ENCODE measurements at places on chromosomes 1 and 21.
A peak's percentile ranks its signal among the peaks of the same experiment; 100 is the strongest.

DNA sequence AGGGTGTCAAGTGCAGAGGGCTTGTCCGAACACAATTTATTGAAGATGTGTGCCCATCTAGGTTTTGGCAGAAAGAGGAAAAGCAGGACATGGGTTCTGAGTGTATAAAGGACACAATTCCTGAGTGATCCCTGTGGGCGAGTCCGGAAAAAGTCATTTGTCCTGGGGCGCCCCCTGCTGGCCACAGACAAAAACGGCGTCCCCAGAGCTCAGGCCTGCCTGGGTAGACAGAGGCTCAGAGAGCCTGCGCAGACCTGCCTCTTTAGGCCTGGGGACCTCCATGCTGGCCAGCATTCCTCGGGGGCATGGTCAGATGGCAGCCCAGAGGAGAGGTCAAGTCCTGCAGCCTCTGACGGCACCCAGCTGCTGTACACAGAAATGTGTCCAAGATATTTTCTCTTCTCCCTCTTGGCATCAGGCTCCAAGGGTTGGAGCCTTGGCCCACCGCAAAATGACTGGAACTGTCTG lies 65.5 kb upstream of the LRP8 start:
- peak; percentile 60 for DNase-seq

DNA sequence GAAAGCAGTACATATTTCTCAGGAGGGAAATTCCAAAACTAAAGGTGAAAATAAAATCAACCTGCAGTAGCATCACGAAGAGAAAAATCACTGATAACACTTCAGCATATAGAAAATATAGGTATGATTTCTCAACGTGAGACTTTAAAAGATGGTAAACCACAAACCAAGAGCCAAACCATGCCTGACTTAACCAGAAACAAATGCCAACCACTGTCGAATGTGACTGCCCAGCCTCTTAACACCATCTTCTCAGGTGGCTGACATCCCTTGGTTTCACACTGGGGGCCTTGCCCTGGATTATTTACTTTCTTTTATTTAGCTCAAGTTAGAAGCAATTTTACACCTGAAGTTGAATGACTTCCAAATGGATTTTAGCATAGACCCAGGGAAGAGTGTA lies 10.1 kb downstream of the HMGCS2 start:
- no peak for DNase-seq

- no peak for DNase-seq
Observed at GRCh38 chr1:115463347-115463746, 125.3 kb upstream of the NGF start.

GRCh38 chr1:65694933-65695332 lies 97.8 kb upstream of the PDE4B start:
- DNase-seq = no peak

DNA sequence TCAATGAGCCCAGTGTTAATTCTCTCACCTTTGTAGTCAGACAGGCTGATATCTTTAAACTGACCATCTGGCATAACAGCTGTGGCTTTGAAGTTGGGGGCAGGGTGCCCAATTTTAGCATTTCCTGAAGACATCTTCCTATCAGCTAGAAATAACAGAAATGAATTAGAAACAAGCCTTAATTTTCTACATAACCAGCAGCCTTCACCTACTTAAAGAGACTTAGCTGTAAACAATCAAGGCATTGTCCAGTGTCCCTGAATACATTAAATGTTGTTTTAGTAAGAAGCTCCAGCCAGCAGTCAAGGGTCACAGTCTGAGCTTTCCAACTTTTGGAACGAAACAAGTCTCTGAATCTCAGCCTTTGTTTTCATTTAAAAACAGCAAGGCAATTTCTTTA lies 2.8 kb downstream of the PRDX1 start:
- no peak for DNase-seq

DNA sequence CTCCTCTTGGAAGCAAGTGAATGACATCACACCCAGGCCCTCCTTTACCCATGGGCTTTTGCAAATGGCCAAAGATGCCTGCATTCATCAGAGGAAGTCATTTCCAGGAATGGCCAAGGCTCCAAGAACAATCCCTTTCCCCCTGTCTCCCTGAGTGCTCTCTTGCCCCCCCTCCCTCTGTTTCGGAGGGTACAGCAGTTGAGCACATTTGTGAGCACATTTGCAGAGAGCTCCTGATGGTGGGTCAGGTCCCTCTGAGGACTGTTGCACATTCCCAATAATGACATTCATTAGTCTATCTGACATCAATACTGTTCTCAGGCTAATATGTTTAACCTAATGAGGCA lies 113.4 kb downstream of the MATN1 start:
- no peak for DNase-seq

DNA sequence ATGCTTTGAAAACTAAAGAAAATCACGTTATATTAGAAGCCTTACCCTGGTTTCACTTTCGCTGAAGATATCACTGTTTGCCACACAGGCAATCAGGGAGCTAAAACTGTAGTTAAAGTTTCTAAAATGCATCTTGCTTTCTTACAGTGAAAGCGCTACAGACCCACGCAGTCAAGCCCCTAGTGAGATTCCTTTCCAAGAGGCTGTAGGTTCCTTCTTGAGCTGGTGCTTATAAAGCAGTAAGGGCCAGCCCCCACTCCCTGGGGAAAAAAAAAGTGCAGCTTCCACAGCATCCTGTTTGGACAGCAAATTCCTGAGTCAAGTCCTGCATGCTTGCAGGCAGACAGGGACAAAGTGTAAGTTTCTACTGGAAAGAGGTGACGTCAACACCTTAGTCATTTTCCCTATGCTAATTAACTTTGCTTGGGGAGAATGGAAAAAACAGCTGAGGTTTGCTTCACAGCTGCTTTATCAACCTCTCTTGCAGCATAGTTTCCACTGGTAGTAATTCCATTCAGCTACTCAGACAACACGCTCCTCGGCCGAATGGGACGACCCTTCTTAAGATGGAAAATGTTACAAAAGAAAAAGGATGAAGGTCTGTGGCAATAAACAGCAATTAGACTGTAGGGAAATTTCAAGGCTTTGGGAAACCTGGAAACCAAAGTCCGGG lies 14.7 kb upstream of the KCNE1 start:
- DNase-seq = peak; percentile 100

GRCh38 chr1:74486036-74486435 lies 26.4 kb downstream of the LRRC53 start:
- no peak for DNase-seq

DNA sequence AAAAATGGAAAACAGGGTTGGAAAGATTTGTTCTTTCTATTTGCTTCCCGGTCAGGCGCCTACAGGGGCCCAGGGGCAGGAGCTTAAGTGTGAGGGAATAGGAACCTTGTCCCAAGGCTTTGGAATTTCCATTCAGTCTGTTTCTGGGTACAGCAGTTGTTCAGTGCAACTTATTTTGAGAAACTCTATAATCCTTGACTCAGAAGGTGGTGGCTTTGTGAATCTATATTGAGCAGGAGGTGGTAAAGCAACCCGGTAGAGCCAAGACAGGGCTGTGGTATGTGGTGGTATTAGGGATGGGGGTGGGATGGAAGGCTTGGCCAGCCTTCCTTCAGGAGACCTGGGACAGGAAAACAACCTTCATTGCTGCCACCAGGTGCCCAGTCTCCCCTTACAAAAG lies 20.0 kb downstream of the GJA5 start:
- no peak for DNase-seq

DNA sequence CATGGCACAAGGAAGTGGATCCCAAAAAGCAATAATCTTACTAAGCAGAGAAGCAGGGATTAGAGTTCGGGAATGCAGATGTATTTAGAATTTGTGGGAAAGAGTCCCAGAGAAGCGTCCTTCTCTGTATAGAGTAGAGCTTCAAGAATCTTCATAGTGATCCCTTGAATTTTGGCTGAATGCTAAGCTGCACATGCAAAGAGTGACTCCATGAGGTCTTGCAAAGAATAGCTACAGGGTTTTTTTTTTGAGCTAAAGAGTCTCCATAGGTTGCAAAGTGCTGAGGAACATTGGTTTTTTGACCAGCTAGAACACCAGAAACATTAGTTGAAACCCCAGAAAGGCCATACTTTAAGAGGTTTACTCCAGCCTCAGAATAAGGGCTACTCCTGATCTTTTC lies 206.7 kb downstream of the CTH start:
- no peak for DNase-seq

DNA sequence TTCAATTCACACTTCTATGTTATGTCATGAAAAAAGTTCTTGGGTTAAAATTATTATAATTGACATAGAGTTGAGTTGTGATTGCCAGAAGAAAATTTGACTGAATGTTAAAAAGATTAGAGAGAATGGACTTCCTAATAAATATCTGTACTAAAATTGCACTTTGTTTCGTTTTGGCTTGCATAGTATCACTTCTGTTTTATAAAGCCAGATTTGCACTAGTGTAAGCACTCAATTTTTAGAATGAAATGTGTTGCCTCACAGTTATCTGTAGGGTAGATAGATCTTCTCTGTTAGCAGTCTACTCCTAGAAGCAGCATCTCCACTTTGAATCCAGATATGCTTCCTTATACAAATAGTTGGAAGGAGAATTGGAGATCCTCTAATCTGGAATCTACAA lies 95.2 kb upstream of the MPC2 start:
- DNase-seq = no peak

DNA sequence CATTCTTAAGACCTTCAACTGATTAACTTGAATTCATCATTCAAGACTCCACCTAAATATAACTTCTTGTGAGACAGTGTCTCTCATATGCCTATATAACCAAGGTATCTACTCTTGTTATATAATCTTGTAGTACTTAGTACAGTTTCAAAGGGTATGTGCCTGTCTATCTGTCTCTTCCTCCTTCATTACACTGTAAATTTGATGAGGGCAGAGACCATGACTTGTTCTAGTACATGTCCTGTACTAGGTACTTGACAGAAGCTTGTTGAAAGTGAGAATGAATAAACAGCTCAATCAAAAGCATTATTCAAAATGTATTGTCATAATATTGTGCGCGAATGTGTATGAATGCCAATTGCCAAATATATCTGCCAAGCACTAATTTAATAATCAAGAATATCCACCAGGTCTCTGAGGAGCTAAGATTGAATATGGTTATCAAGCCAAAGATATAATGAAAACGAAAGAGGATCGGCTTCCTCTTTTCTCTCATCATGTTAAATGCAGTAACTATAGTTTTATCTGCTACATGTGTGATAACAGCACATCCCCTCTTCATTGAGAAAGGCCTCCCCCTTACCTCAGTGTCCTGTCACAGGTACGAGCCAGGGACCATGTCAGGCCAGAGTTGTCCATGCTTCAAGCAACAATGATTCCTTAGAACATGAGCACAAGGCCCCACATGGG lies 117.3 kb downstream of the UCHL5 start:
- DNase-seq = no peak

GRCh38 chr1:91736146-91736714 lies 149.7 kb downstream of the TGFBR3 start:
- no peak for DNase-seq

DNA sequence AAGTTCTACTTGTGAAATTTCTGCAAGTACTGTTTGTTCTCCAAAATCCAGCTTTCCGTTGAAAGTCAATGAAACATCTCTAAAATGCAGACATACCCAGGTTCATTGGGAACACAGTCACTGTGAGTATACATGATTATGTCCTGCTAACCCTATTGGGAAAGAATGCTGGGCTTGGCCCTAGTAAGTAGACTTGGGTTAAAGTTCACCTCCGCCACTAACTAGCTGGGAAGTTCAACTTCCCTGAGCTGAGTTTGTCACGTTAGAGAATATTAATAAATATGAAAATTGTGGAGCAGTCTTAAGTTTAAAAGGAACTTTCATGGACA lies 10.5 kb upstream of the PGD start:
- DNase-seq = no peak

GRCh38 chr1:112312879-112313278 lies 83.1 kb upstream of the CTTNBP2NL start:
- DNase-seq = no peak

DNA sequence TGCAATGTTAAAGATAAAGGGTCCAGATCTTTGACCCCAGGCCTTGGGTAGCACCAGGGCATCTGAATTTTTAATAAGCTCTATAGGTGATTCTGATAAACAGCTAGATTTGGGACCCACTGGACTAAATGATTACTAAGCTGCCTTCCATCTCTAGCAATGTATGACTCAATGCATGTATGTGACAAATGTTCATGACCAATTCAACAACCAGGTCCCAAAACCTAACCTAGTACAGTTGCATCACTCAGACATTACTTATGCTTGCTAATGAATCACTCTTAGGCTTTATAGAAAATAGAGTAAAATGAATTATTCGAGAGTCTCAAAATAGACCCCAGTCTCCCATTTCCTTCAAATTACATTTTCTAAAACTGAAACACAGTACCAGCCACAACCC lies 35.5 kb downstream of the RCAN1 start:
- peak; percentile 91 for DNase-seq

DNA sequence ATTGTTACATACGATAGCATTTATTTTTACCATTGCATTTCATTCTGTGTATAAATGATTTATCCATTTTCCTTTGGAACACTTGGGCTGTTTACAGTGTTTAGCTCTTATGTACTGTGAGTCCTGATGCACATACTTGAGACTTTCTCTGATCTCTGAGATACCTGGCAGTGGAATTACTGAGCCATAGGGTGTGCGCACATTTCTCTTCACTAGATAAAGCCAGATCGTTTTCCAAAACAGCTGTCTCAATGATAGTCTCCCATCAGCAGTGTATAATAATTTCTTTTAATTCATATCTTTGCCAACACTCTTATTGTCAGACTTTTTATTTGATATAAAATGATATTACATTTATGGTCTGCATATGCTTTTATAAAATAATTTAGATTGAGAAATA lies 66.2 kb downstream of the VPS13D start:
- no peak for DNase-seq

GRCh38 chr1:61640531-61641530 lies 84.1 kb downstream of the TM2D1 start:
- DNase-seq = no peak

- DNase-seq = peak; percentile 4
Observed at GRCh38 chr1:121444096-121444495, 259.3 kb downstream of the SRGAP2C start.

GRCh38 chr1:234893725-234894630 lies 234.7 kb downstream of the TOMM20 start:
- peak; percentile 88 for DNase-seq

DNA sequence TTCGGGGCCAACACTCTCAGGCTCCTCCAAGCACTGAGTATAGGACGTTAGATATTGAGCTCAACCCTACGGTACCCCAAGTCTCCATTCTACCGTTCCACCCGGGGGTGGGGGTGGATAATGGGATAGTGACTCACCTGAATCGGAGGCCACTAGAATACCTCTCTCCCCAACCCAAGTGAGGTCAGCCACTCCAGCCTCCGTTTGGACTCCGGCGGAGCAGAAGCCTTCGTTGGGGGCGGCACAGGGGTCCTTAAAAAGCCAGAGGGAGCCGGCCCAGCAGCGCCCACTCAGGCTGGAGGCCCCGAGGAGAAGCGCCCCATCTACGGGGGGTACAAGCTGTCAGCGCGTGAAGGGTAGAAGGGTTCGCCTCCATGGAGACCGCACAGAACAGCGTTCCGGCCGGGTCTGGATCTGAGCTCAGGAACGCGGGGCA lies 556 bp downstream of the WDR77 start:
- DNase-seq = peak; percentile 20

- DNase-seq = peak; percentile 100
Observed at GRCh38 chr1:151994956-151995355, 1.3 kb upstream of the S100A10 start.

- DNase-seq = no peak
Observed at GRCh38 chr1:168190403-168190802, 11.6 kb downstream of the TIPRL start.

Data from fibroblast of skin of right biceps (primary cell).